ENCODE measurements at places on chromosomes 13 and 19. TPM values are rescaled to one million over a fixed set of nuclear protein-coding genes. Genes with fewer than 3 reads are reported as not detected.

- no peak for DNase-seq
Observed at GRCh38 chr13:81246556-81246955, 905.6 kb upstream of the SPRY2 start.

- DNase-seq = no peak
Observed at GRCh38 chr13:31011193-31011860, 78.9 kb downstream of the TEX26 start.

DNA sequence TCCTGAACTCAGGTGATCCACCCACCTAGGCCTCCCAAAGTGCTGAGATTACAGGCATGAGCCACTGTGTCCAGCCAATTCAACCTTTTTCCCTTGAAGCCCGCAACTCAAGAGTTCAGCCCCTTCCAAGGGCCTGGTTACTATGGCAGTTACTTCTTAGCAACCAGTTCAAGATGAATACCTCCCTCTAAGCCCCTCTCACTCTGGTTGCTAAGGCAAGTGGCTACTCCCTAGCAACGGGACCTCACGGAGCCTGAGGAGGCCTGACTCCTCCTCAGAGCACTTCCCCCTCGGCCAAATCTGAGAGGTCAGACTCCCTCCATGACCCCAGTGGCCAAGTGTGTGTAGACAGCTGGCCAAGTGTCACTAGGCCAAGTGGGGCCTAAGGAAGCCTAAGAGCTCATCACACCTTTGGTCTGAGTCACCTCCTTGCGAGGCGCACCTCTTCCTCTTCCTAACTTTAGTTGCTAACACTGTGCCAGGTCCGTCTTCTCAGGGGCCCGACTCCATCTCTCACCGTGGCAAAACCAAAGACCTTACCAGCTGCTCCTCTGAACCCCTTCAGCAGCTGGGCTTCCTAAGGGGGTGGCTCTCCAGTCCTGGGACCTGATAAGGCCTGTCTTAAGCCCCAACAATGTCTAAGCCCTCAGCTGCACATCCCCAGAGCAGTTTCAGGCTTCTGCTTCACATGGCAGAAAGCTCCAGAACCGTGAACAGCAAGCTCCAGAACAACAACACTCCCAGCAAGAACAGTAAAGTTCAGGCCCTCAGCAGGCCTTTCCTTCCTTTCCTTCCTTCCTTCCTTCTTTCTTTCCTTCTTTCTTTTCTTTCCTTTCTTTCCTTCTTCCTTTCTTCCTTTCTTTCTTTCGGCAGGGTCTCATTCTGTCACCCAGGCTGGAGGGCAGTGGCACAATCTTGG lies 9.6 kb downstream of the CD37 start:
- DNase-seq = no peak

DNA sequence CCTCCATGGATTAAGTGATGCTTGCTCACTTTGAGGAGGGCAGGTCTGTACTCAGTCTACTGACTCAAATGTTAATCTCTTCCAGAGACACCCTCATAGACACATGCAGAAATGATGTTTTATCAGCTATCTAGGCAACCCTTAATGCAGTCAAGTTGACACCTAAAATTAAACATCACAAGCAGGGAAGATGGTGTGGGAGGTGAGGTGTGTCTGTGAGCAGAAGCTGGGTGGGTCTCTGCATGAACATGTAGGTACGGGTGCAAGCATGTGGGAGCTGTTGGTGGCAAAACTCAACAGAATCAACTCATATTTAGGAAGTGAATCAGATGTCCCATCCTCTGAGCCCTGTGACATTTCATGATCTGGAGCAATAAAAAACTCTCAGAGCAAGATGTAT lies 249.2 kb upstream of the SGCG start:
- no peak for DNase-seq

DNA sequence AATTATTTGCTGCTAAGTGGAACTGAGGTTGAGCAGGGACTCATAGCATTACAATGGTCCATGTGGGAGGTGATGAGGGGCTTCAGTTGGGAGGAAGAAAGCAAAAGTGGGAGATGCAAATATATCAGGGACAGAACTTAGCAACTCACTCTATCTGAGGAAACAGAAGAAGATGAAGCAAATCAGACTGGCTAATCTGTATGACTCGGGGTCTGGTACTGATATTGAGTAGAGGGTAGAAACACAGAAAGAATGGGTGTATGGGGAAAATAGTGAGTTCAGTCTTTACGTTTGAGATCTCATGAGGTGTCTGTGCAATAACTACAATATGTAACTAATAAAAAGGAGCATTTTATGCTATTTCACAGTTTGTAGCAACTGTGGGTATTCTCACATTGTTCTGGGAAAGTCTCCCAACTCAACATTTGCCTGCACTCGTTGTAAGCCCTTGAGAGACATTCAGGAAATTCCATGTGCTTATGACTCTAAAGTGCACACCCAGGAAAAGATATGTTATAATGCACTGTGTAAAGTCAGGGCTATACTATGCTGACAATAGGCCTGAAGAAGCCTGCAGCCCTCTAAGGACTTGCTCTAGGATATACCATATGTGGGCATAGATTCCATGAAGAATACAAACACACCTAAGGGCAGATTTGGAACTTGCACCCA lies 183.5 kb downstream of the SPRY2 start:
- no peak for DNase-seq

DNA sequence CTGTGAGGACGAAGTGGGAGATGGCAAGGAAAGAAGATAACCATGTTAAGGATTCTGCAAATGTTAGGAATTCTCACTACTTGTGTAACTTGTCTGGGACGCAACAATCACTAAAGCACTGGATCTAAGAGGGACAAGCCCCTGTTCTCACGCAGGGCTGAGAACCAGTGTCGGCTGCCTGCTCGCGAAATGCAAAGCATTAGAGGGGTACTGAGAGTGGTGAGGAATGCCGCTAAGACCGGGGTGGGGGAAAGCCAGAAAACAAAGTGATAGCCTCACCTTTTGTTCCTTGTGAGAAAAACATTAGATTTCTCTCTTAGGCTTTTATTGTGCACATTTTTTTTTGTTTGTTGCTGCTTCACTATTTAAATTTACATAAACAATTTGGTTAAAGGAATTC lies 241.9 kb downstream of the ABCC4 start:
- DNase-seq = no peak

DNA sequence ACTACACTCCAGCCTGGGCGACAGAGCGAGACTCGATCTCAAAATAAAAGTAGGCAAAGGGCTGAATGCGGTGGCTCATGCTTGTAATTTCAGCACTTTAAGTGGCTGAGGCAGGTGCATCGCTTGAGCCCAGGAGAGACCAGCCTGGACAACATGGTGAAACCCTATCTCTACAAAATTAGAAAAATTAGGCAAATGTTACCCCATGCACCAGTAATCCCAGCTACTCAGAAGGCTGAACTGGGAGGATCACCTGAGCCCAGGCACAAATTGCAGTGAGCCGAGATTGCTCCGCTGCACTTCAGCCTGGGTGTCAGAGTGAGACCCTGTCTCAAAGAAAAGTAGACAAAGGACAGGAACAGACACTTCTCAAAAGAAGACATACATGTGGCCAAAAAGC lies 9.9 kb upstream of the LGALS13 start:
- DNase-seq = no peak

DNA sequence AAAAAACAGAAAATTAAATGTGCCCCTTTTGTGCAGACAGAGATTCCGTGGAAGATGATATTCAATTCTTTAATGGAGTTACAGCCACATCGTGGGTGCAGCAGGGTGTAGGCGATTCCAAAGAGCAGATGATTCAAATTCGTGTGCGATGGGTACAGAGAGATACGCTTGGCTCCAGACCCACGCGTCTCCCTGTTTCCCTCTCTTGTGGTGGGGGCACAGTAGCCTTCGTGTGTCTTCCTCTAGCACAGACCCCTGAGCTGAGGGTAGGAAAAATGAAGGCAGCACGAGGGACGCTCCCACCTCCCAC lies 4.8 kb downstream of the TSPAN16 start:
- no peak for DNase-seq

DNA sequence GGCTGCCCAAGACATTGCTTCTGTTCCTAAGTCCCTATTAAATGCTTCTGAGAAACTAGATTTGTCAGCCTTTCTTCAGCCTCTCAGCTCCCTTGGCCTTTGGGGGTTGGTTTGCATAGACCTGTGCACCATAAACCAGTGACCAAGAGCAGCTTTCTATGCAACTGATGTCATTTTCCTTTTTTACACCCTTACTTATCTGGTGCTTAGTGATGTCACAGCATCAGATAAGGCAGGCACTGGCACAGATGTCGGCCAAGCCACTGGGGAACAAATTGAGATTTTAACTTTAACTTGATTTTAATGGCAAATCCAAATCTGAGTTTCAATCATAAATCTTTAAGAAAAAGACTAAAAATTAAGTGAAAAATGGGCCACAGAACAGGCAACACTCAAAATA lies 59.8 kb downstream of the RUBCNL start:
- DNase-seq = no peak

DNA sequence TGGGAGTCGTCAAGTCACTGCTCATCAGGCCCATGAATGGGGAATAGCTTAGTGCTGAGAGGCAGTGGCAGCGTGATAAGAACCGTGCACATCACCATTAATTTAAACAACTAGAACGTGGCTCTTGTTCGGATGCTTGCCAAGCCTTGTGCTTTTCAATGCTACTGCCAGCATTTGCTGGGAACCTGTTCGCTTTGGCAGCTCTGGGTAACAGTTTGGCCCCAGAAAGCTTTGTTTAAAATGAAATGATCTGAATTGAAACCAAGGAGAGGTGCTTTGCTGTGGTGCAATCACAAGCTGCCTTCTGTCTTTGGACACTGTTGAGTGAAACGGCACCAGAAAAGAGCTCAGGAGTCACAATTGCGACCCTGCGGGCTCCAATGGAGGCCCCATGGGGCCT lies 53.5 kb upstream of the OLFM4 start:
- DNase-seq = peak; percentile 66

- DNase-seq = no peak
Observed at GRCh38 chr13:50711996-50712395, 131.5 kb downstream of the DLEU7 start.

POU4F1 gene
- total RNA-seq = not detected

LGALS14 gene
- total RNA-seq = not detected

PCDH17 gene
- total RNA-seq = 0.62 TPM

CKAP2 gene
- total RNA-seq = 24.5 TPM

COPE gene
- total RNA-seq = 175 TPM

IFT88 gene
- total RNA-seq = 13.7 TPM

TICAM1 gene
- total RNA-seq = 6.2 TPM

ZNF571 gene
- total RNA-seq = 5.9 TPM

ELAVL3 gene
- not detected for total RNA-seq

CACNA1A gene
- 2.3 TPM for total RNA-seq

SYCN gene
- total RNA-seq = not detected

ZNF302 gene
- 35.0 TPM for total RNA-seq

RTBDN gene
- not detected for total RNA-seq
